ENCODE measurements at places on chromosomes 6 and 20. TPM values are rescaled to one million over a fixed set of nuclear protein-coding genes. Genes with fewer than 3 reads are reported as not detected.

CLIC1 gene
- total RNA-seq, result 265 TPM

CGAS gene
- total RNA-seq, result 1.7 TPM

APCDD1L gene
- total RNA-seq, result 1.1 TPM

VARS1 gene
- 154 TPM for total RNA-seq

JPH2 gene
- 0.31 TPM for total RNA-seq

MYCT1 gene
- 0.09 TPM for total RNA-seq

DEF6 gene
- 5.6 TPM for total RNA-seq

PLA2G7 gene
- 1.7 TPM for total RNA-seq

STMND1 gene
- total RNA-seq, result not detected

PARD6B gene
- 27.4 TPM for total RNA-seq

SNAP25 gene
- 0.13 TPM for total RNA-seq

MMS22L gene
- total RNA-seq, result 52.8 TPM

TNFAIP3 gene
- 5.6 TPM for total RNA-seq

FAM110A gene
- 11.5 TPM for total RNA-seq

C6orf132 gene
- total RNA-seq, result 45.1 TPM

DEFB129 gene
- not detected for total RNA-seq

CDH4 gene
- 3.2 TPM for total RNA-seq

TMEM244 gene
- not detected for total RNA-seq

UST gene
- total RNA-seq, result 14.4 TPM

CBFA2T2 gene
- total RNA-seq, result 10.9 TPM

TMC2 gene
- total RNA-seq, result not detected

POPDC3 gene
- 6.0 TPM for total RNA-seq

HDGFL1 gene
- total RNA-seq, result not detected

LGSN gene
- 0.13 TPM for total RNA-seq

CFB gene
- total RNA-seq, result 0.31 TPM

PHACTR1 gene
- 15.9 TPM for total RNA-seq

ASIP gene
- not detected for total RNA-seq

NOX3 gene
- not detected for total RNA-seq

SIRPB1 gene
- 1.0 TPM for total RNA-seq

NKAIN4 gene
- 20.9 TPM for total RNA-seq

MBOAT1 gene
- total RNA-seq, result 9.6 TPM

SGK2 gene
- total RNA-seq, result not detected

ZC2HC1B gene
- not detected for total RNA-seq

ID4 gene
- 14.0 TPM for total RNA-seq

GTSF1L gene
- total RNA-seq, result not detected

SOBP gene
- total RNA-seq, result 3.8 TPM

FLRT3 gene
- total RNA-seq, result 2.1 TPM

AK9 gene
- total RNA-seq, result 3.0 TPM

HECA gene
- total RNA-seq, result 5.0 TPM

ADGRF1 gene
- total RNA-seq, result not detected

FOXA2 gene
- not detected for total RNA-seq

All from H9 (cell line).